ENCODE measurements at places on chromosomes 16 and 17.

- DNase-seq, result no peak
Observed at GRCh38 chr16:46737621-46738214, 10.4 kb downstream of the MYLK3 start.

GRCh38 chr16:4474192-4474961, at the start of gene NMRAL1:
Gene NMRAL1, minus strand, starts transcription at chr16:4474625. Its CDS starts 493 bp downstream, at chr16:4474132.
- DNase-seq, result peak; percentile 50

DNA sequence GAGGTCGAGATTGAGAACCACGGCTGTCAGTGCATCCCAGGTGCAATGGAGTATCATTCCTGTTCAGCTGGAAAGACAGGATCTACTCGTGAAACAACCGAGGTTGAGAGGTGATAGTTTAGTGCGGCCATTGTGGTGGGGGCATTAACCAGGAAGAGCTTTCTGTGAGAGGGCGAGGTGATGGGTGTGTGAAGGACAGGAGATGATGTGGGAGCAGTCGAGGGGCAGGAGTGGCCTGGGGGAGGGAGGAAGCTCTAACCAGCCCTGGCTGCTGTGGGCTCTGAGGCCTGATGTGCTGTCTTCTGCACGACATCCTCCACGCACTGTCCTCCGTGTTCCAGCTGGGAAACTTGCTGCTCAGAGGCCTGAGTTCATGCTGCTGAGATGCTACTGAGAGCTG, 22.0 kb downstream of the GOSR2 start:
- no peak for DNase-seq

- no peak for DNase-seq
Observed at GRCh38 chr17:79974566-79975497, 60.8 kb downstream of the TBC1D16 start.

- DNase-seq, result no peak
Observed at GRCh38 chr16:50599494-50599893, 51.3 kb downstream of the NKD1 start.

GRCh38 chr17:14559264-14560119, 258.6 kb downstream of the HS3ST3B1 start:
- DNase-seq, result no peak

DNA sequence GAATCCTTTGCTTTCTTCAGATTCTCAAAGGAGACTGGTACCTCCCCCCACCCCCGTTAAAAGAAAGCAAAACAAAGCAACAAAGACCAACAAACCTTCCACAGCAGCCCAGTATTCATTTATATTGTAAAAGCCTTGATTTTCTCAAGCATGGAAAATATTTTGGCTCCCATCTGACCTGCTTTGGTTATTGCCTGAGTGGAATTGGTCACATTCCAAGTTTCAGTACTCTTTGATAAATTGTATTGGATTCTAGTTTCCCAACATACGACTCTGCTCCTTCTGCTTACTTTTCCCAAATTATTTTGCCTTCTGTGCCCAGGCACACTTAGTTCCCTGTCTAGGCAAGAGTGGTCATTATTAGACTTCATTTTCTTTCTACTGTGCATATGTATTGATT, 1.3 kb downstream of the ABCC11 start:
- no peak for DNase-seq

DNA sequence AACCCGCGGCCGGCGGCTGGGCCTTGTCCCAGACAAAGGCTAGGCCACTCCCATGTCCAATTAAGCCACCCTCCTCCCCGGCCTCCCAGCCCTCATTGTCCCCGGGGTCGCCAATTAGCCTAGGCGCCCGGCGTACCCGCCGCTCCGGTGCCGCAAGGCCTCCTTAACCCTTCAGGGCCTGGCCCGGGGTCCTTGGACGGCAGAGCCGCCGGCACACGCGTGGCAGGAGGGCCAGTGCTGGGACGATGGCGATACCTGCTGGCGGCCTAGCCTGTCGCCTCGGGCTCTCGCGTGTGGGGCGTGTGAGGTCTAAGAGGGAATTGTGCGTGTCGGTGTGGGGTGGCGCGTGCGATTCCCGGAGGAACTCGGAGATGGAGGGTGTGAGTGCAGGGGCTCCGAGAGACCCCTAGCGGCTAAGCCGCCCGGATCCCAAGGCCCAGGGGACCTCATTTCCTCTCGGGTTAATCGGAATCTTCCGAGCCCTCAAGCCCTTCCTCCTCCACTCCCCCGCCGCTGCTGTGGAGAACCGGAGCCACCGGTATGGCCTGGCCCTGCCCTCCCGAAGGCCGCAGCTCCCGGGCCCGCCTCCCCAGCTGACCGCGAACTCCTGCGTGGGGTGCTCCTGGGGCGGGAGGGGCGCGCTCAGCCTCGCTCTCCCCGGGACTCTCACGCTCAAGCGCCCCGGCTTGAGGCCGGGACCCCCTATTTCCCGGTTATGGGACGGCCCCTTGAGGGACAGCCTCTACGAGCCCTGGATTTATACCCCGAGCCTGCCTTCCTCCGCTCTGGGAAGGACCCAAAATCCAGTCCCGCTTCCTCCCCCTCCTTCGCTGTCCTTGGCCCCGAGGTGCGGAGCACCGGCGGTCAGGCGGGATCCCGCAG, 11.9 kb downstream of the TBX2 start:
- DNase-seq, result no peak

DNA sequence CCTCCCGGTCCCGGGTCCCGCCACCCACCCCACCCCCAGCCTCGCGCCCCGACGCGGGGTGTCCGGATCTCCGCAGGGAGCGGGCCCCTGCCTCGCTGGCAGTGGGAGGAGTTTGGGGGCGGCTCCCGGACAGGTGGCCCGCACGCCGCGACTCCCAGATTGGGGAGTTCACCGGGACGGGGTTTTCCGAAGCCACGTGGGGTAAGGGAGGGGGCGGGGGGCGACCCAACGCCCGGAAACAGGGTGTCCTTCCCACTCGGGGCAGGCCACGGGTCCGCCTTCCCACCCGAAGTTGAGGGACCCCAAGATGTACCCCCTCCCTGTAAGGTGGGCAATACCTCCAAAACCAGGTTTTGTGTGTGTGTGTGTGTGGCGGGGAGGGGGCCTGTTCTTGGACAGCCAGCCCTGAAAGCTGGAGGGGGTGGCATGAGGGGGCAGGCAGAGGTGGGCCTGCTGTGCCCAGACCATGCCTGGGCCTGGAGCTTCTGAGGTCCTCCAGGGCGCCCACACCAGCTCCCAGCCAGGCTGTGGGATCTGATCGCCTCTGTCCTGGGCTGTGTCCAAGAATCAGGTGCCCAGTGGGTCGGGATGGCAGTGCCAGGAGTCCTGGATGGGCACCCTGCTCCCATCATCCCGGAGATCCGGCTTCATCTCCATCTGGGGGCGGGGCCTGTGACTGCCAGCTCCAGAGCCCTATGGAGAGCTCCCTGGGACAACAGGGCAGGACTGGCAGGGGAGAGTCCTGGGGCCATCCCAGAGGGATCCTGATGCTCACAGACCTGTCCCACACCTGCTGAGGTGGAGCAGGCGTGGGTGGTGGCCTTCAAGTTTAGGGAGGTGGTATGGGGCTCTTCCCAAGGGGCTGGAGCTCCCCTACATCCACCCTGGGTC, 767 bp downstream of the SYNGR2 start:
- DNase-seq, result peak; percentile 28

DNA sequence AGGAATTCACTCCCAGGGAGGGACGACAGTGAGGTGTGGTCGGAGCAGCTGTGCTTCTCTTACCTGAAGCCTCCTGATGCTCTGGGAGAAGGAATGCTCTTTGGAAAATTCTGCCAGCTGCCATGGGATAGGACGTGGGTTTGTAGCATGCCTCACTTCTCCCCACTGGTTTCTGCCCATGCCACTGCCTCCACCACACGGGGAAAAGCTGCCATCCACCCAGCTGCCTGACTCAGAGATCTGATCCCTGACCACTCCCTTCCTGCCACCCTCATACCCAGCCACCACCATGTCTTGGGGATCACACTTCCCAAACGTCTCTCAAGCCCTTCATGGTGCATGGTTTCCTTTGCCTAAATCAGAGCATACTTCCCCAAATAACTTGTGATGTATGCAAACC, 80.0 kb downstream of the CPPED1 start:
- DNase-seq, result no peak

DNA sequence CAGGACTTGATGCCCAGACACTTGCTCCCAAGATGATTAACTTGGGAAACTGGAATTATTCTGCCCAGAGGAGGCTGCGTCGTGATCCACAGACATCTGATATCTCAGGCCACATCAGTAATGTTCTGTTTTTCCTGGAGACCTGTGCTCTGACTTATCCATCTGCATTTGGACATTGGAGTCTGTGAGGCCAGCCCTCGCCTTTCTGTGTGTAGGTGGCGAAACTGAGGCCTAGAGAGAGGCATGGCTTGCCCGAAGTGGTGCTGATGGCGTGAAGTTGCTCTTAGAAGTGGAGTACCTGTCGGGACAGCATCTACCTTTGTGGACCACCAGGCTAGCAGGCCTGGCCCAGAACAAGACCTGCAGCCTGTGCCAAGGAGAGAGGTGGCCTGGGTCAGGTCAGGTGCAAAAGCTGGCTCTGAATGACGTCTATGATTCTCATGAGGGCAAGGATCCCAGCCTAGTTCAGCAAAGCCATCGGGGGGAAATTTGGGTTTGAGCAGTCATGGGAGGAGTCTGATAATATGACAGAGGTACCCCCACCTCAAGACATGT, 186.8 kb upstream of the ZNF469 start:
- no peak for DNase-seq

DNA sequence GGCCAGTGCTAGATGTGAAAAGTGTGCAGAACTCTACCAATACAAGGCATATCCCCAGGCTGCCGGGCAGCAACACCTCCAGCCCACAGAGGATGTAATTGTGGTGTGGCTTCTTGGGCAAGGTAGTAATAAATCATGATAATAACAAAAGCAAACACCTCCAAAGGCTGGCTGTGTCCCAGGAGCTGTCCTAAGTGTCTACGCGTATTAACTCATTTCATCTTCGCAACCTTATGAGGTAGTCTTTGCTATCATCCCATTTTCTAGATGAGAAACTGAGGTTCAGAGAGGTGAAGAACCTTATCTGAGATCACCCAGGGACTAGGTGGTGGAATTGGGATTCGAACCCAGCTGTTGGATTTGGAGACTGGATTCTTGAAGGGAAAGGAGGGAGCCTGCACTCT, 5.3 kb downstream of the PDK2 start:
- no peak for DNase-seq

GRCh38 chr17:41064301-41064700, 1.4 kb downstream of the KRTAP2-4 start:
- DNase-seq, result no peak
